ENCODE measurements at places on chromosomes 5 and 9. TPM values are rescaled to one million over a fixed set of nuclear protein-coding genes. Genes with fewer than 3 reads are reported as not detected.

Gene CLIC3
- 203 TPM for total RNA-seq

Gene CDH6
- 11.3 TPM for total RNA-seq

Gene PLPP7
- not detected for total RNA-seq

Gene ADAMTS13
- total RNA-seq: 0.56 TPM

Gene ENG
- total RNA-seq: 2.0 TPM

Gene TPPP
- total RNA-seq: 1.7 TPM

Gene ALG2
- 39.4 TPM for total RNA-seq
